ENCODE measurements at places on chromosomes 3 and 15.
A peak's percentile ranks its signal among the peaks of the same experiment; 100 is the strongest.

DNA sequence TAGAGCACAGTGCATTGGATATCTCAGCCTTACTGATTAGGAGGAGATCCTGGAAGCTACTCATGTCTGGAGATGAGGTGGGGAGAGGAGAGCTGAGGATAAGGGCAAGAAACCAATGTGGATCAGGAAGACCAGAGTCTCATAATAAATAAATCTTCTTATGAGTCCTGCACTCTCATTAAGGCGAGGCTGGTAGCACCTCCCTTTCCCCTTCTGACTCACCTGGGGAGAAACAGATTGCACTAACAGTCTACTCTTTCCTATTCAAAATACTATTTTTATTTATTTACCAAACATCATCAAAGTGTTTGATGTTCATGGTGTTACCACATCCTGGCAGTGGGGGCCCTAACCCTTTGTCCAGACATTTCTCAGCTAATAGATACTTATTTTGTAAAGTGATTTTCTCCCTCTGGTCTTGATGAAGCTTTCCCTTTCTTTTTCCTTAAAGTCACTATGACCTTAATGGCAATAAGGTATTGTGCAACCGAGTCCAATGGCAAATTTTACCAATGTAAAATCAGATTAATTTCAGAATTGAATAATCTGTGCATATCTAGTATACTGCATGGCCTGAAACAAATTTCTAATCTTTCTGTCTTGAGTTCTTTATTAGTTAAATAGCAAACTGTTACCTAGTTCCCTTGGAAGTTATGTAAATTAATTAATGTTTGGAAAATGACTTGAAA, 81.1 kb downstream of the IQCH start:
- DNase-seq, result no peak

- no peak for DNase-seq
Measured at GRCh38 chr3:130522399-130522798, 5.4 kb downstream of the COL6A6 start.

- no peak for DNase-seq
Measured at GRCh38 chr15:68589783-68590710, 11.3 kb downstream of the CORO2B start.

DNA sequence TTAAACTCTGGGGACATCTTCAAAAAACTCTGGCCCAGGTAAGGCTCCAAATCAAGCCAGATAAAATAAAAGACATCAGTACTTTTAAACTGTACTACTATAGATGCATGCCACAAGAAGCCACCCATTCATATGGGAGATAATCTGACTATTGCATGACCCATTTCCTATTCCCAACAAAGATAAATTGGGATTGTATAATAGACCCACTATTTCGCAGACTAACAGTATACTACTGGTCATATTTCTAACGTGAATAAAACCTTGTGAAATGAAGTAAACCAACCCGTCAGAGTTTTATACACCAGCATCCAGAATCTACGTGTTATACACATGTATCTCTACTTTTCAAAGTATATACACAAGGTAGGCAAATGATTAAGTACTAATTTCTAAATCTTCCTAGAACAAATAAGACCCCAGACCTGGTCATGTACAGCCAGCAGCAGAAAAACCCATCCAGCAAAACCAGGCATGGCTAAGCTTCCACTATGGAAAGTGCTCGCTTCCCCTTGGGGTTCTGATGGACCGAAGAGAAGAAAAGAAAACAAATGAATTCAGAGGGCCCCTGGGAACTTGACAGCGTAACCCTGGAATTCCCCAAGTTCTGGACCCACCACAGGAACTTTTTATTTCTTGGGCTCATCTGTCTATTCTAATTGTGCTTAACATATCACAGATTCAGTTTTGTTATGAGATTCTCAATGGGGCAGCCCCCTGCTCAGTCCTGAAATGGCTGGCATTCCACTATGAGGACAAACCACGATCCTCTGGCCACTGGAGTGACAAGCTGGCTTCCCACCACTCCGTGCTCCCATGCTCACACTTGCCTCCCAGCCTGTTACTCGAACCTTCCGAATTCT, 69.1 kb downstream of the MB21D2 start:
- DNase-seq, result no peak

DNA sequence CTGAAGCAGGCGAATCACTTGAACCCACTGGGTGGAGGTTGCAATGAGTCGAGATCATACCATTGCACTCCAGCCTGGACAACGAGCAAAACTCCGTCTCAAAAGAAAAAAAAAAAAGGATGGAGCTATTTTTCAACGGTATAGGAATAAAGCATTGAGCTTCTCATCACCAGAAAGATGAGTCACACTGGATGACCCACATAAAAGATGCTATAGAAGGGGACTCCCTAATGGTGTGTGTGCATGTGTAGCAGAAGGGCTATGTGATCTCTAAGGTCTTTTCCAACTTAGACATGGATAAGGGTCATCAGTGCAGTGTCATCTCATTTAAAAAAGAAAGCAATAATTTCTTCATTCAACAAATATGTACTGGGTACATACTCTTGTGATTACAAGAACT, 476.0 kb downstream of the MFSD1 start:
- DNase-seq, result no peak

- DNase-seq, result no peak
Measured at GRCh38 chr15:98853617-98854420, 153.8 kb downstream of the PGPEP1L start.

DNA sequence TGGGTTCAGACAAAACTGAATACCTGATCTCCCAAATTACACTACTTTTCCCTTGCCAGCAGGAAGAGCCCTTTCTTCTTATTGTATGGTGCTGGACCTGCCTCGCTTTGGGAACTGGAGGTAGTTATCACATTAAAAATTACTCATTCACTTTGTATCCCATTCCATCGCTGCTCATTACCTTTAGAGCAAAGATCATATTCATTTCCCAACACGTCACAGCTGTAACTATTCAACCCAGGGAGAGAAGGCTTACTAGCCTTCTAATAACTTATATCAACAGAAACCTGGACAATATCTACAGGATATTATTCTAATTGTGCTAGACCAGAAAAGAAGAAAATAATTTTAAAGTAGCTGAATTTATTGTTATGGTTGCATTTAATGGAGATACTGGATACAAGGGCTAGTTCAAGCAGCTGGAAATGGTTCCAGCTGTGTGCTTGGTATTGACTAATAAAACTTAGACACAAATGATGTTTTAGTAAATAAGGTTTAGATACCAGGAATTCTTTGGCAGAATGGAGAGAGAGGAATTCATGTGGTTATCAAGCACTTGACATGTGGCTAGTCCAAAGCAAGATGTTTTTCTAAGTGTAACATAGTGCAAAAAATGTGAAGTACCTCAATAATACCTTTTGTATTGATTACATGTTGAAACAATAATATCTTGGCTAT, 656.3 kb downstream of the ROBO1 start:
- DNase-seq, result no peak

GRCh38 chr15:55194256-55194655, 2.5 kb downstream of the RSL24D1 start:
- DNase-seq, result no peak

DNA sequence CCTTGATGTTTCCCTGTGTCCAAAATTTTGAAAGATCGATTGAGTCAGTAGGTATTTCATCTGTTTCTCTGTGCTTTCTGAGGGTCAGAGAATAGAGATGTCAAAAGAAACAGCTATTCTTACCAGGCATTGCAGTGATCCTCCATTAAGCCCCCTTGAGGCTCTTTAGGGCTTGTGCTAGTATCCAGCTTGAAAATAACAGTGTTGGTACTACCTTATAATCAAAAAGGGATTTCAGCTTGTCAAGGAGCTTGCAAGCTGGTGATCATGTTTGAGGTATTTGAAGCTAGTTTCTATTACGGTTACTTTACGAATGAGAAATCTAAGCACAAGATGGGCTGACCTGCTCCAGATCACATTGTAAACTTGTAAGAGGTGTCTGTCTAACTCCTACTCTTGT, 103.4 kb downstream of the EDEM1 start:
- DNase-seq, result no peak

DNA sequence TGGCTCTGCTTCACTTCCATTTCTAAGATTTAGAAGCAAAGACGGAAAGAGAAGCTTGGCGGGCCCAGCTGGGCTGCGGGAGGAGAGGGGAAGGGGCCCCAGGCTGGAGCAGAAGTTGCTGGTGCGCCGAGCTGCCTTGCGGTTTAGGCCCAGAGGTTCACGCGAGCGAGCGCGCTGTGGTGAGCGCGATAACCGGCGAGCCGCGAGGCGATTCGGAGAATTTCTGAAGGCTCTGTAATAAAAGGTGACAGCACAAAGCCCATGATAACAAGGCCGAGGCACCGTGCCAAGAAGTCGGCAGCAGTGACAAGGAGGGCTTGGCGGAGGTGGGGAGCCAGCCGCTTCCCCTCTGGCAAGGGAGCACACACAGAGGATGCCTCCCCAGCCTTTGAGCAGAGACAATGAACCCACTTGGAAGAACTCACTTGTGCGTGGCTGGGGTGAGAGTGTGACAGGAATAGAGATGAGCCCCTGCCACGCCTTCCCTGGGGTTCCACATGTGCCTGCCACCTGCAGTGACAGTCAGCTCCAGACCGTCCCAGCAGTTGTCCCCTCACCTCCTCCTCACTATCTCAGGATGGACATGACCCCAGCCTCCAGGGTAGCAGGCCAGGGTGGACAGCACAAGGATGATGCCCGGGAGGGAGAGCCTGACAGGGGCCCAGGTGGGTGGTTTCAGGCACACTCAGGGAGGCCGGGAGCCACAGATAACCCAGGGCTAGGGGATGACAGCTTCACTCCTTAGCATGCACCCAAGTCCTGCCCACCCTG, 315.2 kb downstream of the UACA start:
- peak; percentile 12 for DNase-seq

- DNase-seq, result no peak
Measured at GRCh38 chr3:183359036-183359435, 69.4 kb downstream of the MCF2L2 start.

DNA sequence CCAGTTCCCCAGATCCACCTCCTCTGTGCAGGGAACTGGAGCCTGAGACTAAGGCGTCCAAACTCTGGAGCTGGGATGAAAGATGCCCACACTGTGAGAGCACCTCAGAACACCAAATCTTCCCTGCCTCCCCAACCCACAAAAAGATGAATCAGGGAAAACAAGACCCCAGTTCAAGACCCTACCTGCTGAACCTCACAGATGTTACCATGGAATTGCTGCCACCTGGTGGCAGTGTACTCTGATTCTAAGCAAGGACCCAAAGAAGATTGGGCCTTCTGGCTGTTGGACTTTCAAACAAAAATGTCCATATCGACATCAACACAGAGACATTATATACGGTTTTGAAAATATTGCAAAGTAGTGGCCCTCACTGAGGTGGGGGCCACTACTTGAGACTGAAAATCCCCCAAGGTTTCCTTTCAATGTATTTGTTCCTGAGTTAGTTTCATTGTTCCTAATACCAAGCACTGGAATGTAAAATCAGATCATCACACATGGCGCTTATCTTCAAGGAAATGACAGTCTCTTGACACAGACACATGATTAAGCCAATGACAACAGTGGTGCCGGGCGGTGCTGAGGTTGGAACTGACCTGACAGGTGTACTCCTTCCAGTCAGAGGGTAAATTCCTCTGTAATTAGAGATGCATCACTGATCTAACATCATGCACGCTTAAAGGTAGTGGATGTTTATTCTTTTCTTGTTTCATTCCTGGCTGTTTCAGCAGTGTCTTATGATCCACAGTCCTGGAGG, 67.6 kb downstream of the SLC6A11 start:
- no peak for DNase-seq

GRCh38 chr15:89329329-89330084, 5.1 kb downstream of the POLG start:
- no peak for DNase-seq

DNA sequence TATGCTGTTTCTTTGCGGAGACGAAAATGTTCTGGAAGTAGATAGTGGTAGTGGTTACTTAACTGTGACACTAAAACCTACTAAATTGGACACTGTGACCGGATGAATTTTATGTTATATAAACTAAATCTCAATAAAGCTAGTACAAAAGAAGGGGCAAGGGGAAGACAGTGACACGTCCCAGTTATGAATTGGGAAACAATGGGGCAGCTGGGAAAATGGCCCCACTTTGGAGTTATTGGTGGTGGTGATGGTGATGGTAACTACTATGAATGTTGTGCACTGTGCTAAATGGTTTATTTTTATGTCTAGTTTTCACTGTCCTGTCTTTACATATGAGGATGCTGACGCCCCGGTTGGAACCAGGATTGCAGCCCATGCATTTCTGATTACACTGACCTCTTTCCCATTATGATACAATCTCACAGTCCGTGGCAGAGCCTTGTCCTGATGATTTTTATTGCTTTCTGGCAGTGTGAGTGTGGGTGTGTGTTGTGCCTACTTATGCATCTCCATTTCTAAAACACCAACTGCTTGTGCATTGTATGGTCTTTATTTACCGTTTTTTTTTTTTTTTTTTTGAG, 192.0 kb downstream of the FNDC3B start:
- DNase-seq, result no peak

- no peak for DNase-seq
Measured at GRCh38 chr15:61080221-61081026, 148.7 kb downstream of the RORA start.

DNA sequence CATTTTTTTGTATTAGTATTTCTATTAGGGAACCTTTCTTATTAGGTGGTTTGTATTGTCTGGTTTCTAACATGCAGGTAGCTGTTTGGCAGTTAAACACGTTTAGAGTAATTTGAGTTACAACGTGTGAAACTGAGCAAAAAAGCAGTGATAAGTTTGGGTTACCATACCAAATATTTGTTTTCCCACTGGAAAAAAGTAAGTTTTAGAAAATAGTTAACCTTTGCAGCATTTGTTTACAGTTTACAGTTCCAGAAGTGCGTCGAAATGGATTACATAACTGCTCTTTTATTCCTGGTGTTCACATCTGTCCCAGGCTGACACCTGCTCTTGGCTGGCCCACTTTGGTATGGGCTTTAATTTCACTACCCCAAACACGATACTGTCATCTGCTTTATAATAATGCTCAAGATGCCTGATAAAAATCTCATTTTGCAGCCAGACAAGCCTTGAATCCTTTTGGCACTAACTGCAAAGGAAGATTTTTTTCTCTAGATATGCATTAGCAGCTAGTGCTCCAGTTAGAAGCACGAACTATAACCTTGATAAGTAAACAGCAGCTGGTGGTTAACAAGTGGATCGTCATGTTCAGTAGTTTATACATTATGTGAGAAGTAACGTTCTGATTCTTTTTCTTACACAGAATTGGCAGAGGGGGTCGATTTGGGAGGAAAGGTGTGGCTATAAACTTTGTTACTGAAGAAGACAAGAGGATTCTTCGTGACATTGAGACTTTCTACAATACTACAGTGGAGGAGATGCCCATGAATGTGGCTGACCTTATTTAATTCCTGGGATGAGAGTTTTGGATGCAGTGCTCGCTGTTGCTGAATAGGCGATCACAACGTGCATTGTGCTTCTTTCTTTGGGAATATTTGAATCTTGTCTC, 5.3 kb downstream of the EIF4A2 start:
- no peak for DNase-seq

- no peak for DNase-seq
Measured at GRCh38 chr15:94526071-94526689, 294.8 kb downstream of the MCTP2 start.

- no peak for DNase-seq
Measured at GRCh38 chr15:91940496-91941381, 87.2 kb downstream of the SLCO3A1 start.
